Stomach (tissue), 19 donors: ENCODE measurements at places on chromosomes 5 and 9. TPM values are rescaled to one million over a fixed set of nuclear protein-coding genes. Genes with fewer than 3 reads are reported as not detected.

- peak; percentile 97 for DNase-seq
- H3K36me3 ChIP-seq: no peaks in the 10 kb centered on the region
- H3K27ac ChIP-seq: peak overlapping the region; percentile 80
- H3K4me1 ChIP-seq: peaks cover 26% of the 10 kb centered on the region
- H3K4me3 ChIP-seq: no peak overlapping the region
Measured at GRCh38 chr9:113609562-113610318, 146.2 kb downstream of the RGS3 start.

DNA sequence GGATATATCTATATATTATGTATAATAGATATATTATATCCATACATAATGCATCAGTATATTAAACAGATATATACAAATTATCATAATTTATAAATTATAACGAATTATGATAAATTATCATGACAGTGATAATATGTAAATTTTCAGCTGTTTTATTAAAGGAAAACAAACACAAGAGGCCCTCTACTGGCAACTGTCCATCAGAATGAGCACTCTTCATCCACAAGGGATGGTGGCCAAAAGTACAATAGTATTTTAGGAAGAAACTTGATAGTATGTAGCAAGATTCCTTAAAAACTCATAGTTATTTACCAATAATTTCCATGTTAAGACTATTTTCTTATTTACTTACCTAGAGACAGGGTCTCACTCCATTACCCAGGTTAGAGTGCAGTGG lies 113.3 kb upstream of the LPAR1 start:
- H3K4me1 ChIP-seq: no peaks in the 10 kb centered on the region
- no peak overlapping the region for H3K27ac ChIP-seq
- no peaks in the 10 kb centered on the region for H3K36me3 ChIP-seq
- no peak for DNase-seq

GRCh38 chr9:120841930-120842684 lies 615 bp downstream of the PSMD5 start:
- peak overlapping the region; percentile 92 for H3K4me3 ChIP-seq
- no peak for DNase-seq
- H3K36me3 ChIP-seq: peaks cover 29% of the 10 kb centered on the region
- peaks cover 80% of the 10 kb centered on the region for H3K4me1 ChIP-seq
- H3K27ac ChIP-seq: peak overlapping the region; percentile 96
- no peaks in the 10 kb centered on the region for H3K27me3 ChIP-seq

DNA sequence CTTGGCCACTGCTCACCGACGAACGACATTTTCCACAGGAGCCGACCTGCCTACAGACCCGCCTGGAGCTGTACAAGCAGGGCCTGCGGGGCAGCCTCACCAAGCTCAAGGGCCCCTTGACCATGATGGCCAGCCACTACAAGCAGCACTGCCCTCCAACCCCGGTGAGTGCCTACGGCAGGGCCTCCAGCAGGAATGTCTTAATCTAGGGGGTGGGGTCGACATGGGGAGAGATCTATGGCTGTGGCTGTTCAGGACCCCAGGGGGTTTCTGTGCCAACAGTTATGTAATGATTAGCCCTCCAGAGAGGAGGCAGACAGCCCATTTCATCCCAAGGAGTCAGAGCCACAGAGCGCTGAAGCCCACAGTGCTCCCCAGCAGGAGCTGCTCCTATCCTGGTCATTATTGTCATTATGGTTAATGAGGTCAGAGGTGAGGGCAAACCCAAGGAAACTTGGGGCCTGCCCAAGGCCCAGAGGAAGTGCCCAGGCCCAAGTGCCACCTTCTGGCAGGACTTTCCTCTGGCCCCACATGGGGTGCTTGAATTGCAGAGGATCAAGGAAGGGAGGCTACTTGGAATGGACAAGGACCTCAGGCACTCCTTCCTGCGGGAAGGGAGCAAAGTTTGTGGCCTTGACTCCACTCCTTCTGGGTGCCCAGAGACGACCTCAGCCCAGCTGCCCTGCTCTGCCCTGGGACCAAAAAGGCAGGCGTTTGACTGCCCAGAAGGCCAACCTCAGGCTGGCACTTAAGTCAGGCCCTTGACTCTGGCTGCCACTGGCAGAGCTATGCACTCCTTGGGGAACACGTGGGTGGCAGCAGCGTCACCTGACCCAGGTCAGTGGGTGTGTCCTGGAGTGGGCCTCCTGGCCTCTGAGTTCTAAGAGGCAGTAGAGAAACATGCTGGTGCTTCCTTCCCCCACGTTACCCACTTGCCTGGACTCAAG lies 1.5 kb downstream of the CSF2 start:
- no peaks in the 10 kb centered on the region for H3K36me3 ChIP-seq
- no peaks in the 10 kb centered on the region for H3K27me3 ChIP-seq
- H3K27ac ChIP-seq: no peak overlapping the region
- DNase-seq: peak; percentile 31

DNA sequence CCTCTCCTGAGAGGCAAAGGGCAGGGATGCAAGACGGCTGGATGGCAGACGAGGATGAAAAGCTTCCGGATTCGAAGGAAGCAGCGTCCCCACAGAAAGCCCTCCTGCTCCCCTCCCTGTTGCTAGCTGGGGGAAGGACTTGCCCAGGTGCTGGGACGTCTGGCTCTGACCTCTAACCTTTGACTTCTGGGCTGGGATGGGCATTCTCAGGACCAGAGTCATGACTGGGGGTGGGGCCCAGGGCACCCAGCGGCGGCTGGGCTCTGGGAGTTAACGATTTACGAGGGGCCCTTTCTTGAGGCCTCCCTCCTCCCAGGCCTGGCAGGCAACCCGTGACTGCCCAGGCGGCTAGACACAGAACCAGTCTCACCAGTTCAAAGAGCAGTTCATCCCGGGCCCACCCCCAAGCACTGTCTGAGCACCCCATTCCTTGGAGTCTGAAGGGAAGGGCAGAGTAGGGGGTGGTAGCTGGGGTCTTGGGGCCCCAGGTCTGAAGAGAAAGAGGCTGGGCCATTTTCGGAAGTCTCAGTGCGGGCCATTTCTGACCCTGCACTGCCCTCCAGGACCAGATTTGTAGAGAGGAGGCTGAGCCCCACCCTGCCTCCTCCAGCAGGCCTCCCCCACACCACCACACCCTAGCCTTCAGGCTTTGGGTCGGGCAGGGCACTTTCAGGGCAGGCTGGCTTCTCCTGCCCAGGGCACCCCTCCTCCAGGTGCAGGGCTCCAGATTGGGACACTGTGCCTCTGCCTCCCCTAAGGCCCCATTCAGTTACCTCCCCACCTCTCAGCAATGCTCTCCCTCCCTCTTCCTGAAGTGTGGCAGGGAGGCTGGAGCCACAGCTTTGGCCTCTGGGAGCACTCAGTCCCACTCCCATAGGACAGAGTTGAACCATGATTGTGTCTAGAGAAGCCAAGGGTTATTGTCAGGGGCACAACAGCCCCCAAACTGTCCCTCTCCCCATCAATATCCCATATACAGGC lies 5.0 kb upstream of the CXXC5 start:
- peak; percentile 91 for DNase-seq
- no peaks in the 10 kb centered on the region for H3K27me3 ChIP-seq
- no peaks in the 10 kb centered on the region for H3K36me3 ChIP-seq
- H3K4me1 ChIP-seq: peaks cover 50% of the 10 kb centered on the region
- H3K4me3 ChIP-seq: no peak overlapping the region

GRCh38 chr5:67375606-67376005 lies 179.0 kb upstream of the CD180 start:
- H3K27ac ChIP-seq: no peak overlapping the region
- no peaks in the 10 kb centered on the region for H3K27me3 ChIP-seq
- no peaks in the 10 kb centered on the region for H3K4me1 ChIP-seq
- DNase-seq: no peak
- no peak overlapping the region for H3K4me3 ChIP-seq

The TRPM6 gene
- 3.6 TPM for total RNA-seq
